ENCODE measurements at places on chromosomes 7 and 10. TPM values are rescaled to one million over a fixed set of nuclear protein-coding genes. Genes with fewer than 3 reads are reported as not detected.

- H3K27ac ChIP-seq, result no peak overlapping the region
- no peak for DNase-seq
- no peak overlapping the region for H3K4me3 ChIP-seq
- peaks cover 62% of the 10 kb centered on the region for H3K27me3 ChIP-seq
- no peaks in the 10 kb centered on the region for H3K36me3 ChIP-seq
These were observed 7.0 kb upstream of the ZNF862 start for GRCh38 chr7:149830997-149831740.

DNA sequence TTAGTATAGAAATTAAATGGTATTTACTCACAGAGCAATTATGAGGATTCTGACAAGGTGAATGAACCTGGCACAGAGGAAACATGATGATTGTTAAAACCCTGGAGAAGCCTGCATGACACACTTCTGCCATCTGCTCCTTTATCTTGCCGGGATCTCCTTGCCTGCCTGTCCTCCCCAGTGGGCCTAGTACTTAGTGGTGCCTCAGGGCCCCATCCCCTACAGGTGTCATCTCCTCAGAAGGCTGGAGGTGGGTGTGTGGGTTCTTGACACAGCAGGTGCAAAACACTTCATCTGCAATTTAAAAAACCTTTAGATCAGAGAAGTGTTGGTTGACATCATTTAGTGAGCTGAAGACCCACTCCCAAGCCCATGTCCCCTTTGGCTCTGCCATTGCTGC is 261.2 kb downstream of the ADRA2A start:
- peaks cover 8% of the 10 kb centered on the region for H3K27me3 ChIP-seq
- H3K4me3 ChIP-seq, result no peak overlapping the region
- H3K4me1 ChIP-seq, result no peaks in the 10 kb centered on the region

GRCh38 chr7:120985130-120985758 is 3.3 kb upstream of the CPED1 start:
- no peak for DNase-seq
- H3K4me3 ChIP-seq, result no peak overlapping the region
- no peaks in the 10 kb centered on the region for H3K36me3 ChIP-seq

DNA sequence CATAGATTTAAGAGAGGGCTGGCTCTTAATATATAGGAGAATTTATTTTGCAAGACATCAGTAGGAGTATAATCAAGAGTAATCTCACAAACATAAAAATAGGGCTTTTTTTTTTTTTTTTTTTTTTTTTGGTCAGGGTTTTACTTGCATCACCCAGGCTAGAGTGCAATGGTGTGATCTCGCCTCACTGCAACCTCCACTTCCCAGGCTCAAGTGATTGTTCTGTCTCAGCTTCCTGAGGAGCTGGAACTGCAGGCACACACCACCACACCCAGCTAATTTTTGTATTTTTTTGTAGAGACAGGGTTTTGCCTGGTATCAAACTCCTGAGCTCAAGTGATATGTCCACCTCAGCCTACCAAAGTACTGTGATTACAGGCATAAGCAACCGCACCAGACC is 535.3 kb downstream of the CCSER2 start:
- no peak for DNase-seq
- no peaks in the 10 kb centered on the region for H3K4me1 ChIP-seq
- H3K4me3 ChIP-seq, result no peak overlapping the region
- peaks cover 6% of the 10 kb centered on the region for H3K27me3 ChIP-seq

SUN3 gene
- not detected for polyA plus RNA-seq

DNA sequence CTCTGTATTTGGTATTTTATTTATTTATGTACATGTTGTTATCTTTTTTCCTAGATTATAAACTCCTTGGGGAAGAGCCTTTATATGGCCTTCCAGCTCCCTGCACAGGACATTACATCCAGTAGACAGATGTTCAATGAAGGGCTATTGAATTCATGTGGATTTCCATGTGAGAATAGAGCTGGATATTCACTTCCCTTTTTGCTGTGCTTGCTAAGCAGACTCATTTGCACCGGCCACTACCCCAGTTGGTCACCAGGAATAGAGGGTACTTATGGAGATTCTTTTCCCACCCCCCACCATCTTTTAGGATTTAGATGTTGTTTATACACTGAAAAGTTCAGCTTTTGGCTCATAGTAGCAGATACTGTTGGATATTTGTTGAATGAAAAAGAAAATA is 374.1 kb downstream of the NRG3 start:
- no peak for DNase-seq
- H3K4me1 ChIP-seq, result no peaks in the 10 kb centered on the region
- no peak overlapping the region for H3K4me3 ChIP-seq
- H3K27ac ChIP-seq, result no peak overlapping the region
- no peaks in the 10 kb centered on the region for H3K36me3 ChIP-seq

DNA sequence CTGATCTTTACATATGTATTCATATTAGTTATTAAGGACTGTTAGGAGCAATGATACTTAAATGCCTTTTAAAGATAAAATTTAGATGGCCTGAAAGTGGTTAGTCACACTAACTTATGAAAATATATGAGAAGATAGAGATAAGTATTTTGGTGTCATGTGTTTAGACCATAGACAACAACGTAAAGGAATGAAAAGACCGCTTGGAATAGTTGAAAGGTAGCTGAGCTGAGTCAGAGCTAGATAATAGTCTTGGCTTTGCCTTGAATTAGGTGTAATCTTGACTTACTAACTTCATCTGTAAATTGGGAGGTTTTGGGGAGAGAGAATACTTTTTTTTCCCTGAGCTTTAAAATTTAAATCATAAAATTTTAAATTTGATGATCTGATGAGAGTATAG is 127.0 kb downstream of the LYZL1 start:
- no peaks in the 10 kb centered on the region for H3K27me3 ChIP-seq
- no peak overlapping the region for H3K27ac ChIP-seq

GRCh38 chr10:126670895-126671261 is 385 bp upstream of the C10orf90 start:
- no peaks in the 10 kb centered on the region for H3K4me1 ChIP-seq
- no peak overlapping the region for H3K27ac ChIP-seq
- H3K27me3 ChIP-seq, result no peaks in the 10 kb centered on the region
- no peaks in the 10 kb centered on the region for H3K36me3 ChIP-seq
- H3K4me3 ChIP-seq, result no peak overlapping the region

DNA sequence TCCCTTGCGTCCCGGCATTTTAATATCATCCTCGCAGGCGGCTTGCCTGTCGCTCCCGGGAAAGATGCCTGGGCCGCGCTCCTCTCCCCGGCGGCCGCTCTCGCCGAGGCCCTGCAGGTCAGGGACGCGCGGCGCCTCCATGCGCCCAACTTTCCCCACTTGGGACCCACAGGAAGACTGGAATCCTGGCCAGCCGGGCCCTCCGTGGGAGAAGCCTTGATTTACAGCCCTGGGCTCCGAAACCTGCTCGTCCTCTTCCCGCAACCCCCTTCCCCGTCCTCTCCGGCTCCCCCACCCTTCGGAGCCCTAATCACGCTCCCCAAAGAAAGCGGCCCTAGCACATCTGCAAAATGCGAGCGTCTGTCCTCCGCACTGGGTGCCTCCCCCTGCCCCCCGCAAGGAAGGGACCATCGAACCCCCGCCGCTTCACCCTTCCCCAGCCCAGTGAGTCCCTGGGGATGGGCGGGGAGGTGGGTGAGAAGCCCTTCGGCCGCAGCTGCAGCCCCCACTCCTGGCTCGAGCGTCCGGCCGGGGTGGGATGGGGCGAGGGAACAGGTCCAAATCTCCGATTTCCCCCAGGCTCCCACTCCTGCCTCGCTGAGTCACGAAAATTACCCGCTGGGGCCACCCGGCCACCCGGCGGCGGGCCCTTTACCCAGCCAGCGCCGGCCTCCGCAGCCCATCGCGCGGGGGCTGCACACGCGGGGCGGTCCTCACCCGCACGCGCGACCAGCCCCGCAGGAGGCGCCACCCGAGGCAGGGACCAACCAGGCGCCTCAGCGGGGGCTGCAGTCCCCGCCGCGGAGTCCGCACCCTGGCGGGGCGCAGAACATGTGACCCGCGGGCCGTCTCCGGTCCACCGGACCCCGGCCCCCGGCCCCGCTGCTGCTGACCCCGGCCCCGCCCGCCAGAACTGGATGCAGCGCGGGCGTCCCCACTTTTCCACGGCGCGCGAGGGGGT is 695 bp downstream of the HSPA12A start:
- H3K36me3 ChIP-seq, result peaks cover 32% of the 10 kb centered on the region
- peaks cover 16% of the 10 kb centered on the region for H3K4me1 ChIP-seq
- H3K27me3 ChIP-seq, result peaks cover 78% of the 10 kb centered on the region
- DNase-seq, result no peak
- no peak overlapping the region for H3K27ac ChIP-seq

GRCh38 chr7:91285696-91286355 is 21.6 kb downstream of the FZD1 start:
- DNase-seq, result no peak
- no peaks in the 10 kb centered on the region for H3K4me1 ChIP-seq
- H3K27ac ChIP-seq, result no peak overlapping the region
- H3K36me3 ChIP-seq, result no peaks in the 10 kb centered on the region
- H3K27me3 ChIP-seq, result peaks cover 17% of the 10 kb centered on the region

SPDYE16 gene
- polyA plus RNA-seq, result 0.09 TPM

KCP gene
- polyA plus RNA-seq, result 0.33 TPM

DNA sequence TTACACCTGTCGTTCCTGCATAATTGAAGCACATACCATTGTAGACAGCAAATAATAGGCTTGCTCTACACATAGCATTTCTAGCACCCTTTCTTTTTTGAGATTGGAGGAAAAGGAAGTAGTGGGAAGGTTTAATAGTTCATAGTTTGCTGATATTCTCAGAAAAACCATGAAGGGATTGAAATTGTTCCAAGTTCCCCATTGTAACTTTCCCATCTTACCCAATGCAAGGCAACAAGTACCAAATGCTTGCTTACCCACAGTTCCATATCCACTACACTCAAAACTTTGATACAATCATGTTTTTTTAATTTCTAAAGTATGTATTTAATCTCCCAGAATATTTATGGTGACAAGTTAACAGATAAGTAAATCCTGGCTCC is 13.8 kb downstream of the CYP3A5 start:
- H3K36me3 ChIP-seq, result peaks cover 6% of the 10 kb centered on the region
- H3K27me3 ChIP-seq, result no peaks in the 10 kb centered on the region
- no peak for DNase-seq
- no peak overlapping the region for H3K4me3 ChIP-seq
- H3K4me1 ChIP-seq, result no peaks in the 10 kb centered on the region

GRCh38 chr10:88499569-88500470 is 83.3 kb downstream of the RNLS start:
- H3K4me1 ChIP-seq, result peaks cover 14% of the 10 kb centered on the region
- no peak overlapping the region for H3K27ac ChIP-seq
- H3K36me3 ChIP-seq, result no peaks in the 10 kb centered on the region
- H3K27me3 ChIP-seq, result no peaks in the 10 kb centered on the region

TMEM184A gene
- not detected for polyA plus RNA-seq

DNA sequence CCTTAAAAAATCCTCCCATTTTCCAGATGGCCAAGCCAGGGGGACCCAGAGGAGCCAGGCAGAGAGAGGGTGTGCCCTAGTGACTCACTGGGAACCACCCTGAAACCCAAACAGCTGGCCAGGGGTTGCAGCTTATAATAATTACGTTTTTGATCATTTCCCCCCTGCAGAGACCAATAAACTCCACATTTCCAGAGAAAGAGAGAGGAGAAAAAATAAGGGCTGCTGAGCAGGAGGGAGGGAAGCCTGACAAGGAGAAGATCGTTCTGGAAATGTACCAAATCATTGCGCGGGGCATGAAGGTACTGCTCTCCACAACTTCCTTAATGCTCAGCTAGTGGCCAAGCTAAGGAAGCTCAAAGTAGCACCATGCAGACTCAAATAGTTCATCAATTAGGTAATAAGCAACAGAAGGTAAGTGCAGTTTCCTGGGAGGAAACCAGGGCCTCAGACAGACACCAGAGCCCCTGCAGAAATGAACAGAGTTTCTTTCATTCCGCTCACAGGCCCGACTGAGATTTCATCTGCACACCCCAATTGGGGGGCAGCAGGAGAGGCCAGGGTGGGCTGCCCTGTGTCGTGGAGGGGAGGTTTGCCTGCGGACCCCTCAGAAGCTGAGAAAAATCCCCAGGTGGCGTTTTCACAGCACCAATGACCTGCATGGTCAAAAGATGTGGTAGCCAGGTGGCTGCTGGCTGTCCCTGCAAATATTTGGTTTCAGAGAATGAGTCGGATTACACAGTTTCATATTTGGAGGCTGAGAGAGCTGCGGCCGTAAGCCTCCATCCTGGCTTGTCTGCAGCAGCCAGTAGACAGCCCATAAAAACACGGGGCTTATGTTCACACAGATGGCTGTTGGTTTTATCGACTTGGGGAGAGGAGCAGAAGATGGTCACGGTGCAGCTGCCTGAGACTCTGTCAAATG is 153.2 kb upstream of the LYZL2 start:
- H3K36me3 ChIP-seq, result no peaks in the 10 kb centered on the region
- peak overlapping the region; percentile 77 for H3K4me3 ChIP-seq
- DNase-seq, result no peak
- H3K27ac ChIP-seq, result no peak overlapping the region
- H3K27me3 ChIP-seq, result peaks cover 13% of the 10 kb centered on the region

DNA sequence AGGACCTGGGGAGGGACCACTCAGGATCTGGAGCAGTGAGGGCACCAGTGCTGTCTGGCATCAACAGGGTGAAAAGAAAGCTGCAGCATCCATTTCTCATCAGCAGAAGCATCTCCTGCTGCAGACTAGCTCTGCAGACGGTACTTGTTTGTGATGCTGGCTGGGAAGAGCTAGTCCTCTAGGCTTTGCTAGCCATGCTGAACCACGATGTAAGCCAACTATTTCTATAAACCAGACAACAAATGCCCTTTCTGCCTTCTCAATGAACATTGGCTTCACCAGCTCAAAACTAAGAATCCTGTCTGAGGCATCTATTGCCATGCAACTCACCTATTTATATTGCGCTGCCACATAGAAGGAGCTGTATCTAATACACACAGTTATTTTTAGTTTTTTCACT is 65.6 kb downstream of the CTTNBP2 start:
- no peaks in the 10 kb centered on the region for H3K27me3 ChIP-seq
- DNase-seq, result no peak
- H3K27ac ChIP-seq, result no peak overlapping the region
- H3K4me1 ChIP-seq, result no peaks in the 10 kb centered on the region
- H3K4me3 ChIP-seq, result no peak overlapping the region
- no peaks in the 10 kb centered on the region for H3K36me3 ChIP-seq

DNA sequence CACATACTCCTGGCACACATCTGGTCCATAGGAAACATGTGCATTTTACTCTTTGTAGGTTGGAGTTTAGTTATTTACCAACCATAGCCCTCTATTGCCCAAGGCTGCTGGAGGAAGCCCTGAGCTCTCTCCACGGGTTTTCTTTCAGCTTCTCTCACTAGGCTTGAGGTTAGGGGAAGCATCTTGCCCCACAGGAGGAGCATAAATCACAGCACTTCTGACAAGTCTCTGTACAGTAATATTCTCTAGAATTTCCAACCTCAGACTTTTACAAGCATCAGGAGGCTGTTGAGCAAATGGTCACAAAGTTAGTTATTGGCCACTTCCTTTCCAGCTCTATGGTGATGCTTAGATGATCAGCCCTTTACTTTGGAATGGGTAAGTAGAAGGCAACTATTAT is 122.9 kb upstream of the GLI3 start:
- H3K36me3 ChIP-seq, result no peaks in the 10 kb centered on the region
- no peak overlapping the region for H3K27ac ChIP-seq
- no peaks in the 10 kb centered on the region for H3K27me3 ChIP-seq

GRCh38 chr7:30633223-30633622 is 38.5 kb downstream of the GARS1 start:
- no peak for DNase-seq
- no peak overlapping the region for H3K27ac ChIP-seq
- H3K27me3 ChIP-seq, result no peaks in the 10 kb centered on the region
- H3K4me1 ChIP-seq, result no peaks in the 10 kb centered on the region
- peaks cover 43% of the 10 kb centered on the region for H3K36me3 ChIP-seq
- no peak overlapping the region for H3K4me3 ChIP-seq

SPOCK2 gene
- polyA plus RNA-seq, result 47.5 TPM

Data from naive B cell (primary cell).